ENCODE measurements at places on chromosomes 7 and 10. TPM values are rescaled to one million over a fixed set of nuclear protein-coding genes. Genes with fewer than 3 reads are reported as not detected.

GRCh38 chr7:30513762-30514161 lies 9.1 kb upstream of the GGCT start:
- DNase-seq, result no peak

DNA sequence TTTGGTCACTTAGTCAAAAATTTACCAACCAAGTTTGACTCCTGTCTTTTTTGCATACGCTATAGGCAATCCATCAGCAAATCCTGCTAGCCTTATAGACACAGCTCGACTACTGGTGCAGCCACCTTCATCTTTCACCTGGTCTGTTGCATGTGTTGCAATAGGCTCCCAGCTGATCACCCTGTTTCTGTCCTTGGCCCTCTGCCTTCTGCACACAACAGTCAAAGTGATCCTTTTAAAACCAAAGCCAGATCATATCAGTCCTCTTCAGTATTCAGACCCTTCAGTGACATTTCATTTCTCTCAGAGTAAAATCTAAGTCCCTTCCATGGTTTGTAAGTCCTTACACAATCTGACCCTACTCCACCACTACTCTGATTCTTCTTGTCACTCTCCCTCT lies 10.9 kb upstream of the CDK6 start:
- DNase-seq, result no peak

GRCh38 chr10:116316503-116316902 lies 7.7 kb upstream of the CCDC172 start:
- DNase-seq, result no peak

DNA sequence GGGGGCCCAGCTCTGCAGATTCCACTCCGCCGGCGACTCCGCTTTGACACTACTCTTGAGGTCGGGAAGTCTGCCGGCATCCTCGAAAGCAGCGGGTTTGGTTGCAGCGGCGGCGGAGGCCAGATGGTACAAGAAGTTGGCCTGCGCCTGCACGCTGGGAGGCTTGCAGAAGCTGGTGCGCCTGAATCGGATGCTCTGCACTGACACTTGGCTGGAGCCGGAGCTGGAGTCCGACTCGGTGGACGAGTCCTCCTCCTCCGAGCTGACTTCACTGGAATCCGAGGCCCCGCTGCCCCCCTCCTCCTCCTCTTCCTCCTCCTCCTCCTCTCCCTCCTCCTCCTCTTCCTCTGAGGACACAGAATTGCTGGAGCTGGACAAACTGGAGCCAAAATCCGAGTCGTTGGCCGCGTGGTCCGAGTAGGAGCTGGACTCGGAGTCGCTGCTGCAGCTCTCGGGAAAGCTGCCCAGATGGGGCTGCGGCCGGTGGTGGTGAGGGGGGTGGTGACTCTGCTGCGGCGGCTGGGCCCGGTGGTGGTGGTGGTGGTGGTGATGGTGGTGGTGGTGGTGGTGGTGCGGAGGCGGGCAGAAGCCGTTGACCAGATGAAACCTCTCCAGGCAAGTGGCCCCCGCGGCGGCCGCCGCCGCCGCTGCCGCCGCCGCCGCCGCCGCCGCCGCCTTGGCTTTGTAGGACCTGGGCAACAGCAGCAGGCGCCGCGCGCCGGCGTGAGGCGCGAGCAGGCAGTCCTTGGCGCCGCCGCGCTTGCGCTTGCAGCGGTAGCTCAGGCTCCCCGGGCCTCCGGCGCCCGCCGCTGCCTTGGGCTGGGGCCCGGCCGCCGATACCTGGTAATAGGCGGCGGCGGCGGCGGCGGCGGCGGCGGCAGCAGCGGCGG lies 9.0 kb downstream of the SKIDA1 start:
- DNase-seq, result peak; percentile 64

The LRRN3 gene
- 93.6 TPM for total RNA-seq

GRCh38 chr10:12592967-12593366 lies 243.6 kb downstream of the CAMK1D start:
- DNase-seq, result no peak

The FXYD4 gene
- not detected for total RNA-seq

DNA sequence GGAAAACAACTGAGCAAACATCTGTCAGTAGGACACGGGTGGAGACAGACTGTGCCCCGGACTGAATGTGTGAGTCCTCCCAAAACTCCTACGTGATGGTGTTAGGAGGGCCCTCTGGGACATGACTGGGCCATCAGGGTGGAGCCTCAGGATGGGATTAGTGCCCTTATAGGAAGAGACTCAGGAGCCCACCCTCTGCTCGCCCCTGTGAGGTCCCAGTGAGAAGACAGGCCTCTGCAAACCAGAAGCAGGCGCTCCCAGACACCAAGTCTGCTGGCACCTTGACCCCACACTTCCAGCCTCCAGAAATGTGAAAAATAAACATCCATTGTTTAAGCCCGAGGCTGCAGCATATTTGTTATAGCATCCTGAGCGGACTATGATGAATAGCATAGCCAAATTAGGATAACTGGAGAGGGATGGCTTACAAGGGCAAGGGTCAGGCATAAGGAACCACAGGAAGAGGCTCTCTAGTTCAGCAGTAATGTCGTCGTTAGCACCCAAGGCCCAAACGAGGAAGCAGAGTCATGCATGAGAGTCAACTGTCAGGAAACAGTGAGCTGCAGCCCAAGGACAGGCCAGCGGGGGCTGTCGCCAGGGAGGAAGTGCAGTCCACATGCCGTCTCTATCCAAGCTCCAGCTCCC lies 50.6 kb downstream of the PTPRN2 start:
- no peak for DNase-seq

The INHBA gene
- not detected for total RNA-seq

DNA sequence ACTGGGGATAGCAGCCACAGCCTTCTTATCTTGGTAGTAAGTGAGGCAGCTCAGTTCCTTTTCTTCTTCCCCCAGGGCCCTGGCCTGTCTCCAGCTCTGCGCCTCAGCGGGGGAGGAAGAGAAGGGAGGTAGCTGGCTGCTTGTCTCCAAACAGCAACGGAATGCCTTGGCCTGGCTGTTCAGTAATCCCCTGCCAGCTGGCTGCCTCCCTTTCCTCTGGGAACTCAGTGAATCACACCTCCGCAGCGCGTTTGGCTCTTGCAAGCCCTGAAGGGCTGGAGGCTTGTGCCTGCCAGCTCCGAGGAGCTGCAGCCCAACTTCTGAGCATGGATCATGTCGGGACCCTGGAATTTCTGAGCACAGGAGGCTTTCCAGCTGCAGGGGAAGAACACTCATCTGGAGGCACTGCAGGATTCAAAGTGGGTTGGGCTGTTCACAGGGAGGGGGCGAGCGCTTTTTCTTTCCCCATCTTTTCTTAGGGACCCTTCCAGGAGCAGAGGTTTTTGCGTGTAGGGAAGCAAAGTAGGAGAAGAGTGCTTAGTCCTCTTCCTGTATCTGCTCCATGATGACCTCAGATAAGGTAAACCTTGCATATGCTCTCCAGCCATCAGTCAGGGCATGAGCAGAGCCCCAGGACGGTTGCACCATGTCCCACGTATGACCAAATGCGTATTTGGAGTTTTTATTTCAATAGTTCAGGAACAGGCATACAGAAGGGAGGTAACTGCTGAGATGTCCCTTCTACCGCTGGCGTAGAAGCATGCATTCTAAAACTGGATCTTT lies 253.2 kb upstream of the INHBA start:
- no peak for DNase-seq

The PRSS37 gene
- total RNA-seq, result not detected

GRCh38 chr7:31410265-31410664 lies 69.7 kb upstream of the NEUROD6 start:
- DNase-seq, result no peak

- peak; percentile 20 for DNase-seq
Observed at GRCh38 chr10:122461729-122462532, 578 bp downstream of the HTRA1 start.

DNA sequence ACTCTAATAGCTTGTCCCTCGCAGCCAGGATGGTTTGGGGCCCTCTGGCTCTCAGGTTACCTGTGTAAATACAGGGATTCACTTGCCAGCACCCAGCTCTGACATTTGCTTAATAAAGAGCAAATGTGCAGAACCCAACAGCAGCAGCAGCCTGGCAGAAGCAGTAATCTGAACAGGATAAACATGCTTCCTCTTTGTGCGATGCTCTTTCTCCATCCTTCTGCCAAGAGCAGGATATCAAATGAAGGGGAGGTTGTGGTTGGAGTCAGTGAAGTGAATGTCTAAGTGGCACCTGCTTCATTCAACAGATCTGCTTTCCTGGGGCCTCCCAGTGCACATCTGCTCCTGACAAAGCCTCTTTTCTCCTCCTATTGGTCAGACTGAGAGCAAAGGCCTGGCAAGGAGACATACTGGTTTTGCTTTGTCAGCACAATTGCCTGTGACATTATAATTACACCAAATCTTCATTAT lies 130.3 kb downstream of the NRF1 start:
- DNase-seq, result no peak

GRCh38 chr7:110347081-110347480 lies 743.8 kb upstream of the LRRN3 start:
- no peak for DNase-seq

DNA sequence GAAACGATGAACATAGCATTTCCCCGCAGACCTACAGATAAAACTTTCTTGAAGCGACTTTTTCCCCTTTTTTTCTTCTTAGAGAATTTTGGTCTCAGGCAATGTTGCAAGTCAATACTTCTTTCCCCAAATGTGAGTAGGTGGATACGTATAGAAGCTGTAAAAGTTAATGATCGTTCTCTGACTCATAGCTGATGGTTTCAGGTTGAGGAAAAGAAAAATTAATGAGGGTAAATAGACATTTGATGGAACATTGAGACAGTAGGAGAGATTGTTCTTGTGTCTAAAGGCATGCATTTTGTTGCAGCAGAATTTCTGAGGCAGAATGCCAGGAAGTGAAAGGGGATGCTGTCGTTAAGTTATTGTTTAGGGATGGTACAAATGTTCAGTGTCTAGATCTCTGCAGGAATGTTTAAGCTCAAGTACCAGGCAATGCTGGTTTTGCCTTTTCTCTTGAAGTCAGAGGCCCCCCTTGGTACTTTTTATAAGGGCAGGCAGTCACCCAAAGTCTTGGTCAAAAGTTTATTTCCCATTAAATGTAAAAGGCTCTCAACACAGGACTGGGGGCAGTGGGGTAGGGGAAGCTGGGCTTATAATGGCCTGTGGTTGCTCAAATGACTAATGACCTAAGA lies 9.3 kb downstream of the TCF7L2 start:
- no peak for DNase-seq

GRCh38 chr7:31234836-31235605 lies 105.5 kb downstream of the NEUROD6 start:
- DNase-seq, result no peak

- no peak for DNase-seq
Observed at GRCh38 chr10:84727398-84727797, 399.0 kb downstream of the CCSER2 start.

DNA sequence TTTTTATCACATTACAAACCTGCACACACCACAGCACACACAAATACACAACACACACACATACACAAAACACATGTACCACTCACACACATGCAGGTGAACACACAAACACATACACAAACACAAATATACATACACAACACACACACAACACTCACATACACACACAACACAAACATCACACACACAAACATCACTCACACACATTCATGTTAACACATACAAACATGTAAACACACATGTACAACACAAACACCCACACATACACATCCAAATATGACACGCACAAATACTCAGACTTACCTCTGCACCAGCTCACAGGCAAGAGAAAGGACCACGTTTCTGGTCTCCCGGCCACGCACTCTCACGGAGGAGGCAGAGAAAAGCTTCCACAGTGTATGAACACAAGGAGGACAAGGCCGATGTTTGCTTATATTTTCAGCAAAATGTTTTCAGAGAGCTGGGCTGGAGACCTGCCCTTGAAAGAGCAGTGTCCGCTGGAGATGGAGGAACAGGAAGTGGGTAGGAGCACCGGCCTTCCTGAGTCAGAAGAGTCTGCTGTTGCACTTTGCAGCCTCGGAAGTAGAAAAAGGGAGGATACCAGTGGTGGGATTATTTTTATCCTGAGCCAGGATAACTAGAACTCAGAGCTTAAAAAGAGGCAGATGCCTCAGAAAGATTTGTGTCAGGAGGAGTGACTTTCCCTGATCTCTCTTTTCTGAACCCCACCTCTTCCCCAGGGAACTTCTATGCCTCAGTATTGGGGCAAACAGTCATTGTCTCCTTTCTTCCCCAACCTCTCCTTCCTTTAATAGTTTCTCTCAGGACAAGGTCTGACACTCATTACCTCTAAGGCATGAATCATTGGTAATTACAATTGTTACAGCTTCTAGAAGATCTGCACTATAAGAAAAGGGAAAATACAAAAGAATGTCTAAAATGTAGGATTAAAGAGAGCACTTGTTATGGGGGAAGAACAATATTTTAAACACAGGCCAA lies at the start of gene GIMAP6:
Gene GIMAP6, minus strand, starts transcription at position 520 of the 999 bp plus-strand sequence. CDS start 2,243 bp downstream, outside the sequence.
- peak; percentile 29 for DNase-seq

- no peak for DNase-seq
Observed at GRCh38 chr7:95436407-95436806, 1.6 kb upstream of the PON2 start.

The SLC29A4 gene
- total RNA-seq, result 1.4 TPM

The LRRD1 gene
- not detected for total RNA-seq

- no peak for DNase-seq
Observed at GRCh38 chr7:106772655-106773108, 92.4 kb upstream of the PIK3CG start.

The PLXDC2 gene
- not detected for total RNA-seq

The CALML3 gene
- not detected for total RNA-seq

DNA sequence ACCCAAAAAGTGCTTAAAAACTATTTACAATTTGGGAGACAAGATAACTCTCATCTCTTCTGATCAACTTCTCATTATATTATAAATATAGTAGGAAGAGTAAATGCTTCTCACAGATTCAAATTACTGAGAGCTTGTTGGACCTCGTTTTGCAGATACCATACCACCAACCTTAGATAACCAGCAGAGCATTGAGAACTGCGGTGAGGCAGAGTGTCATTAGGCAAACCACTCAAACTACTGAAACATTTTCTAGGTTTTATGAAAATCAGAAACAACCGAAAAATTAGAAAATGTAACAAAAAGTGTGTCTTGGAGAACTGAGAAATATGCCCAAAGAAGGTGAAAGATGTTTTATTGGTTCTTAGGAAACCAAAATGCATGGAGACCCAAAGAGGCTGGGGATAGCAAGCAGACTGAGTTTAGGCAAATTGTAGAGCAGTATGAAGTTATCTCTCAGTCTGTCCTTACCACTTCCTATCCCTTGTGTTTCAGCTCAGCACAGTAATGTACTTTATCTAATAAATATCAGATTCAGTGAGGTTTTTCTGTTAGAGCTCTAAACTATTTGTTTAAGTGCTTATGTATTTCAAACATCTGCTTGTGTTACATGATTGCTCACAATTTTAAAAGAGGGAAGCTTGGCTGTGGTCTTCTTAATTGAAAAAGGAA lies 77.9 kb downstream of the HECTD2 start:
- DNase-seq, result no peak
